ENCODE measurements at places on chromosomes 1 and 21.

GRCh38 chr1:15733218-15733725 lies 2.8 kb upstream of the SLC25A34 start:
- no peak for DNase-seq

- no peak for DNase-seq
These were observed 37.6 kb downstream of the ELF3 start for GRCh38 chr1:202047977-202048376.

DNA sequence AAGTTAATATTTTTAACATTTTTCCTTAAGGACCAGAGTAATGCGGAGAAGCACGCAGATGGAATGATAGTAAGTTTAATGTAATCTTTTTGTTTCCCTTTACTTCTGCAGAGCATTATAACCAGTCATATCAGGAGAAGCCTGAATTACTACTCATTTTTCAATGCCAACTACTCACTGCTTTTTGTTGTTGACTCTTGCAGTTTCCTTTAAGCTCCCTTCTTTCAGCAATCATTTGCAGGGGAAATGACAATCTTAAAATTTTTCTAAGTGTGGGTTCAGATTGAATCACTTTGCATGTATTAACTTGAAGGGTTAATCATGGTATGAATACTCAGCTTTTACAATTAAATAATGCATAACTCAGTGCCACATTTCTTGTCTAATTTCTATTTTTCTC lies 122.2 kb downstream of the NRDC start:
- DNase-seq = no peak

DNA sequence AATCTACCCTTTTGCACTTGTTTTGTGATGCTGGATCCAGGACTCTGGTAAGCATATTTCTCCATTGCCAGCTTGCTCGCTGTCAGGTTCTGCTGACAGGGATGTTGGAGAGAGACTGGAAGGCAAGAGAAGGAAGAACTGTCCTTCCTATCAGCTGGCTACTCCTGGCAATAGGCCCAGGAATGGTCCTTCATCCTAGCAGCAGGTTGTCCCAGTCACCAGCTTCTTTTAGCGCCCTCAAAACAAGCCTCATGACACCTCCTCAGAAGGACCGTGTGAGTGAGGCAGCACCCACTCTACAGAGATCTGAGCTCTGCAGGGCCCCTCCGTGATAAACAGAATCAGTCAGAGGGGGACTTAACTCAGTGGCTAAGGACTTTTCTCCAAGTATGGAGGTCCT lies 33.1 kb upstream of the SLAMF9 start:
- no peak for DNase-seq

GRCh38 chr1:27446496-27447020 lies 43.4 kb downstream of the WASF2 start:
- no peak for DNase-seq
